Adipocyte (in vitro differentiated cells): ENCODE measurements at places on chromosomes 2 and 18.

GRCh38 chr2:182904844-182905243 lies 38.4 kb upstream of the FRZB start:
- no peak for DNase-seq

GRCh38 chr18:77948567-77948966 lies 698.9 kb downstream of the GALR1 start:
- DNase-seq, result no peak

GRCh38 chr2:46852598-46852997 lies 63.0 kb downstream of the MCFD2 start:
- no peak for DNase-seq

GRCh38 chr18:26568926-26569665 lies 20.7 kb upstream of the KCTD1 start:
- no peak for DNase-seq

DNA sequence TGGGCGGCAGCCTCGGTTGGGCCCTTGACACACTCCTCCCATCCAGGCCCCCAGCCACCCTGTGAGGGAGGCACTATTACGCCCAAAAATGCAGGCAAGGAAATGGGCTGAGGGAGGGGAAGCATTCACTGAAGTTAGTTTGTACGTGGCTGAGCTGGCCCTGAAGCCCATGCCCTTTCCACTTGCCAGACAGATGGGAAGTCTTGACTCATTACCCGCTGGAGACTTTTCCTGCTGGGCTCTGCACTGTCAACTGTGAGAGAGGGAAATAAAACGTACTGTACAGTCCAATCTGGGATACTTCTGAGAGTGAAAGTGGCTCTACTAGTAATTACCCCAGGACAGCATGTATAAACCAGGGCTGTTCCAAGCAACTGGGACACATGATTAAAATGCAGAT lies 125.9 kb downstream of the MSH2 start:
- DNase-seq, result no peak

DNA sequence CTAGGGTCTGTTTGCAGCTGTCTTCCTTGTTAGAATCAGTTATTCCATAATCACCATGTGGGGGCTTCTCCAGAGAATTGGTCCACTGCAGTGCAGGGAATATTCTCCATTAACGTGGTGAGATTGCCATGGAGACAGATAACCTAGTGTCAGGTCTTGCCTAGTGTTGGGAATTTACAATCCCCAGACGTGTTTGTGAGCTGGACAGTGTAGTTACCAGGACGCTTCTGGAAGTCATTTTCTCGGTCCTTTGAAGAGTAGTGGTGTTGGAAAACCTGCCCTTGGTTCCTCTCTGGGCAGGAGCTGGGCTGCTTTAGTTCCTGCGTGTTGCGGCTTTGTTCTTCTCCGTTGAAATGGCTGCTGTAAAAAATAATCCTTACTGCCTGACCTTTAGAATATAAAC lies 68.8 kb upstream of the LYPD6B start:
- no peak for DNase-seq

DNA sequence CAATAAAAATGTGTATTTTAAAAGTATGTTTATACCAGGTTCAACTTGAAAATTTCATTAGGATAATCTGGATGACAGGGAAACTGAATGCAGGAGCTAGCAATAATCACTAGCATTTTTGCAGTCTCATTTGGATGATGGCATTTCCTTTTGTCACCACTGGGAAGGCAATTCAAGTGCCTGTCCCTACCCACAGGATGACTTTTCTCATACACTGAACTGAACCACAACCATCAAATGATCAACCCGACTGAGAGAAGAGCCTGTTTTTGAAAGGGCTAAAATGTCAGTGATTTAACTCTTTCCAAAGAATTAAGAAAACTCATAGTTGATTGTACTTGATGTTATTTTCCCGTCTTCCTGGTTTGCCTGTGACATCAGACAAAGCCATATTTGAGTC lies 115.0 kb downstream of the FAM124B start:
- no peak for DNase-seq

- peak; percentile 80 for DNase-seq
Observed at GRCh38 chr18:74234326-74235171, 57.2 kb downstream of the CYB5A start.

- no peak for DNase-seq
Observed at GRCh38 chr2:137021763-137022162, 256.4 kb downstream of the THSD7B start.

DNA sequence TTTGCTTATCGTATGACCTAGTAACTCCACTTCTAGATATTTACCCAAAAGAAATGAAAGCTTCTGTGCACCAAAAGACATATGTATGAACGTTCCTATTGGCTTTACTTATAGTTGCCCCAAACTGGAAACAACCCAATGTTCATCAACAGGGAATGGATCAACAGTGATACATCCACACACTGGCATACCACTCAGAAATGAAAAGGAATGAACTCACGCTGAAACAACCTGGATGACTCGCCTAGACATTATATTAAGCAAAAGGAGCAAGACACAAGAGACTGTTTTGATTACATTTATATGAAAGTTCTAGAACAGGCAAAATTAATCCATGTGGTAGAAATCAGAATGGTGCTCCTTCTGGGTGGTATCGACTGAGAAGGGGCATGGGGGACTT lies 18.9 kb downstream of the ADRA2B start:
- no peak for DNase-seq

- no peak for DNase-seq
Observed at GRCh38 chr2:16082276-16082675, 141.9 kb downstream of the MYCN start.

DNA sequence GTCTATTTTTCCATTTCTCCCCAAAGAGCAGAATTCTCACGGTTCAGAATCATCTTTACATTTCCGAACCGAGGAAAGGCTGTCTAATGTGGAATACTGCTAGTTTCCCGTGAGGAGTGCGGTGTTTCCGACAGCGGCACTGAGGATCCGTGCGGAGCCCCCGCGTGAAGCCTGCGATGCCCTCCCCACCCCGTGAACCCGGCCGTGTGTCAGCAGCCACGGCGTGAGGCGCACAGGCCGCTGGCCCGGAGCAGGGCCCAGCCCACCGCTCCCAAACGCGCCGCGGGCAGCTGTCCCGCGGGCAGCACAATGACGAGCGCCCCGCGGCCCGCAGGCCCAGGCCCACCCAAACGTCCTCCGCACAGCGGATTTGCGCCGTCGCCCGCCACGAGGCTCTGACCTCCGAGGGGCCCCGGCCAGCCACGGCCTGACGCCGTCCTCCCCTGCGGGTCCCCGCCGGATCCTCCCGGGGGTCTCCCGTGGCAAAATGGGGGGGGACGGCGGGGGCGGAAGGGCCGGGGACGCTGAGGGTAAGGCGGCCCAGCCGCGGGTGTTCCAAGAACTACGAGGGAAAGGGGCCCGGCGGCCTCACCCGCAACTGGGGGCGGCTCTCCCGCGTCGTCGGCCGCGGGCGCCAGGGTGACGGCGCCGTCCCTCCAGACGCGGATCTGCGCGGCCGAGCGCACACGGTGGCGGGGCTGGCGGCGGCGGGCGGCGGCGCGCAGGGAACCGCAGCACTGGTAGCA lies 796 bp downstream of the SPIRE1 start:
- DNase-seq, result peak; percentile 85

DNA sequence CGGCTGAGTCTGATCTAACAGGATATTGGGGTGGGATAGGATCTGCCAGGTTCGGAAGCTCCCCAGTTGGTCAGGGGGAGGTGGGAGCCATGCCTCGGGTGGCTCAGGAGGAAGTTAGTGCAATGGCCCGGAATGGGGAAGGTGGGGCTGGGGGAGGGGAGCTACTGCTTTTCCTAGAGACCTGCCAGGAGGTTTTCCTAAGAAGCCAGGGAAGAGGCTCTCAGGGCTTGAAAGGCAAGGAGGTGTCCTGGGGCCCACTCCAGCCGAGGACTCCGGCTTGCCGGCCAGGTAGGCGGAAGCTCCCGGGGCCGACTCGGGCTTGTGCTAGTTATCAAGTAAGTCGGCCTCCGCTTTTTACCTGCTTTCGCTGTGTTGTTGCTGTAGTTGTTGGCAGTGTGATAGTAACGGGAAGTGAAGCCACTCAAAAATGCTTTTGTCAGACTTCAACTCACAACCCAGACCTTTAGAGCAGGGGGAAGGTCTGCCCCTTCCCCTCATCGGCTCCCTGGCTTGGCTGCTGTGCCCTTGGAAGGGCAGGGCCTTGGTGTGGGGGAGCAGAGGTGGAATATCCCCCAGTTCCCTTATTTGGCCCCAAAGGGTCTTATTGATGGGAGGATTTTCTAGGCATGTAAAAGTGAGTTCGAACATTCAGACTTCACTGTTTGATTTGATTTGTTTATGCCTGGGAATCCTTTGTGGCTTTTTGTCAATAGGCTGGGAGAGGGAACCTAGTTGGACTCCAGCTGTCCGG lies 5.4 kb downstream of the GDF7 start:
- DNase-seq, result no peak

DNA sequence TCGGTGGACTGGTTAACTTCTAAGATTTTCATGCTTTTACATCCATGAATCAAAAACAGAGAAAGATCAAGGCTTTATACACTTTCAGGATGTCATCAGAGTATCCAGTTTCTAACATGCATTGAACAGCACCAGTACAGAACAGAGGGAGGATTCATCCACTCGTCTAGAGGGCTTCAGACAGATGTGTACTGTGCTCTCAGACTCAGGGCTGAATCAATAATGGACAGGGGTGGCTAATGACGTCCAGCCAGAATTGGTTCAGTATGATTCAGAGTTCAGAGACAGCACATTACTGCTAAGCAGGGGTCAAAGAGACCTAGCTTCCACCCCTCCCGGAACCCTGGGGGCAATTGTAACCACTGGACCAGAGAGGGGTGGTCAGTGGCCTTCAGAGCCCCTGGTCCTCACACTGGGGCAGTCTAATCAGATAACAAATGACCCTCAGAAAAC lies 37.3 kb downstream of the RNU4ATAC start:
- no peak for DNase-seq

DNA sequence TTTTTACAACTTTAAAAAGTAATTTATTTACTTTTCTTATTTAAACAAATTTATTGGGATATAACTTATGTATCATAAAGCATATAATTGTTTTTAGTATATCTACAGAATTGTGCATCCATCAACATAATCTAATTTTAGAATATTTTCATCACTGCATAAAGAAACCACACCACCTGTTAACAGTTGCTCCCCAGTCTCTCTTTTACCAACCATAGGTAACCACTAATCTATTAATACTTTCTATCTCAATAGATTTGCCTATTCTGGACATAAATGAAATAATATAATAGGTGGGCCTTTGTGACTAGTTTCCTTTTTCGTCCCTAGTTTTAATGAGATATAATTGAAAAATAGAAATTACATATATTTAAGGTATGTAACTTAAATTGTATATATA lies 90.6 kb downstream of the ADAM23 start:
- DNase-seq, result no peak

- DNase-seq, result no peak
Observed at GRCh38 chr18:74368901-74369705, 53.5 kb downstream of the C18orf63 start.

DNA sequence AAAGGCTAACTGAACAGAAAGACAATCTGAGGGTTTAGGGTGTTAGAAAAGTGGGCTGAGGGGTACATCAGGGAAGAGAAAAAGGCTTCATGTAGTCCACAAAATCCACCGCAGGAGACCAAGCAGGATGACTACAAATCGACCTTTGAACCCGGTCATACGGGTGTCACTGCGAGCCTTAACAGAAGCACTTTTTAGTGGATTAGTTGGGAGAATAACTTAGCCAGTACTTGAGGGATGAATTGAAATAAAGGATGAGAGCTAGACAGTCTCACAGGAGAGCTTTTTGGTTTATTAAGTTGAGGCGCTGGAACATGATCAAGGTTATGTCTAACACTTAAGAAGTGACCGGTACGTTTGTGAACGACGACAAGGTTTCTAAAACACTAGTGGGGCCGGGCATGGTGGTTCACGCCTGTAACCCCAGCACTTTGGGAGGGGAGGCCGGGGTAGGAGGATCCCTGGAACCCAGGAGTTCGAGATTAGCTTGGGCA lies 217.7 kb downstream of the MCFD2 start:
- DNase-seq, result no peak

- no peak for DNase-seq
Observed at GRCh38 chr2:156778916-156779315, 342.7 kb downstream of the GPD2 start.

DNA sequence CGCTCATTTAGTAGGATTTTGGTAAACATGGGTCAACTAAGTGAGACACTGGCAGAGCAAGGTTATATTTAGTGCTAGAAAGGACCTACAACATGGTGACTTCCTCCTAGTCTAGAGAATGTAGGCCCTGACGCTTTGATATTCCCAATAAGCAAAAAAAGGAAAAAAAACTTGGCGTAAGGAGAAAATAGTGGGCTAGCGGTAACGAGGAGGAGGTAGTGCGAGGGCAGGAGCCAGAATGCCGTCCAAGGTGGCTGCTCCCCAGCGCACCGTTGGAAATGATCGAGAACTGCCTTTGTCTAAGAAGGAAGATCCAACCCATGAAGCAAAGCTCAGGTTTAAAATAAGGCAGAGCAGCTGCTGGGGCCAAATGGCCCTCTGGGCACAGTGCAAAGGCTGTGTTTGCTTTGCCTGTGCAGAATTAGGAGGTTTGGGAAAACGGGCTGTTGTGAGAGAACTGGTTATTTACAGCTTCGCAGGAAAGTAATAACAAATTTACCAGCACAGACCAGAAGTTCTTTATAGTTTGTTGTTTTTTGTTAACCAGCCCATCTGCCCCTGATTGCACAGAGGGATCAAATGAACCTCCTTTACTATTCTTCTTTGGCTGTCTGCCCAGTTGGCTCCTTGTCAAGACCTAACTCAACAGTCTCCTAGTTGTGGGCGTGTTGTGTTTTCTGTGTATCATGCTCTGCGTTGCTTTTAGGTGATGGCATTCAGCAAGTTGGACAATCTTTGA lies 86.6 kb downstream of the ITGB1BP1 start:
- DNase-seq, result peak; percentile 96

DNA sequence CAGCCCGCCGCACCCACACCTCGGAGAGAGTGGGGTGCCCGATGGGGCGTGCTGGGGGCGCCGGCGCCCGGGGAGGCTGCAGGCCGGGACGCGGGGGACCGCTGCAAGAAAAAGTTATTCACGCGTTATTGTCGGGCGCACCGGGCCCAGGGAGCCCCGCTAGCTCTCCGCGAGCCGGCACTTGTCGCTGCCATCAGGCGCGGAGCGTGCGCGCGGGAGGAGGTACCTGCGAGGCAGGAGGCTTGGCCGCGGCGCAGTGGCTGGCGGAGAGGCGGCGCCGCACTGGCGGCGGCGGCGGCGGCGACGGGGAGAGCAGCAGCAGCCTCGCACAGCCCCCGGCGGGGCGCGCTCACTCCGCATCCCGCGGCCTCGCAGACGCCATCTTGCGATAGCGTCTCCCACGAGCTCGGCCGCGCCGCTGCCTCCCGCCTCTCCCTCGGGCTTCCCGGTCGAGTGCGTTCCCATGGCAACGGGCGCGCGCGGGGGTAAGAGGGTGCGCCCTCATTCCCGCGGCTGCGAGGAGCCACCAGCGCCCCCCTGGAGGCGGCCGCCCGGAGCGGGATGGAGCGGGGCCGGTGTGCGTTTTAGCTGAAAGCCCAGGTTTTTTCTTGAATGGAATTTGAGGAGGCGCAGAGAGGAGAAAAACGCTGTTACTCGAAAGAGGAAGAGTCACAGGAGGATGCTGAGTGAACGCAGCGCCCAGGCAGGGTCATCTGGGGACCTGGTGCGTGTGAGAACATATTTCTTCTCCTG lies at the start of gene CHN1:
Gene CHN1, minus strand, starts transcription at position 402 of the 753 bp plus-strand sequence. CDS start 469 bp downstream, outside the sequence.
- peak; percentile 89 for DNase-seq

- peak; percentile 99 for DNase-seq
Observed at GRCh38 chr2:120539937-120540718, 194.2 kb downstream of the INHBB start.

GRCh38 chr2:146147448-146148012 lies 1627.6 kb upstream of the ZEB2 start:
- no peak for DNase-seq
